ENCODE measurements at places on chromosomes 7 and 10.

- DNase-seq, result no peak
Observed at GRCh38 chr10:99537086-99537988, 4.6 kb downstream of the NKX2-3 start.

- no peak for DNase-seq
Observed at GRCh38 chr7:112207765-112208164, 1.3 kb downstream of the ZNF277 start.

DNA sequence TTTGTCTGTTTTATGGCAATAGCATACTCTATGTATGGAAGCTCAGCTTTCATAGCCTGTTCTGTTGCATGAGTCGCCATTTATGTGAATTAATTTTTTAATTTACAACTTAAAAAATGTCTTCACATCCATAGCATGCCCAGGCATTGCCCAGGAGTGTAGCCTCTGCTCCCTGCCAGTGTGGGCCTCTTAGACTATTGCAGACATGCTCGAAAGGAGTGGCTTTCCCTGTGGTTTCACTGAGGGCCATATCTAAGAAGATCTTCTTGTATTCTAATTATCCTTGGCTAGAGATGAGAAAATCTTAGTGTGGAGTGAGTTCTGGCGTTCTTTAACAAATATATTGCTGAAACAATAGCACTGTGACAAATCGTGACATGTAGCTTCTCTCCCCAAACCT lies 35.3 kb downstream of the PCBD1 start:
- no peak for DNase-seq

- no peak for DNase-seq
Observed at GRCh38 chr10:50561816-50562215, 61.9 kb downstream of the SGMS1 start.
